Right forelimb (tissue), 1 donor: ENCODE measurements at places on chromosomes 16 and 17.

DNA sequence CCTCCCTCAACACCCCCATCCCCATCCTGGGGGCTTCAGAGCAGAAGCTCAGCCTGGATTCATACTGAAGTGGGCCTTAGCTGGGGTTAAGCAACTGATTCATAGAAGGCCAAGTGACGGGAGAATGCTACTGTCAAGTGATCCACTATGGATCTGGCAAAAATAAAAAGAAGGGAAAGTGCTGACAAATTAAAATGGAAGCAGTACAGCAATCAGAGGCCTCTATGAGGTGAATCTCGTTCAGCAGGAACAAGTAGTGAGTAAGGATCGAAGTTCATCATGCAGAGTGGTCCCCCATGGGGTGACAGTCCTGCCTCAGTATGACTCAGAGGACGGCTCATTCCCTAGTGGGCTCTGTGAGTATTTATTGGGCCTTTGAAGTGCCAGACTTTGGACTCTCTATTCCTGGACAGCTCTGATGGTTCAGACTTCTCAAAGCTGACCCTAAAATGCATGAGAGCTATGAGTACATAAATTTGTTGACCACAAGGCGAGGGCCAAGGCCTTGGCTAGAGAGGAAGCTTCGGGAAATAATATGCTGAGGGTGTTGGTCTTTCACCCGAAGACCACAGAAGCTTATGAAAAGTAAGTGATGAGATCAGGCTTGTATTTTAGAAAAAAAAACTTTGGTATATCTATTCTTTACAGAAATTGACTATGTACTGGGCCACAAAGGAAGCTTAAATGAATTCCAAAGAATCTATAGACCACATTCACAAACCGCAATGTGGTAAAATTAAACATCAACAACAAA, 5.3 kb upstream of the NSMCE1 start:
- DNase-seq: no peak

- DNase-seq: no peak
Measured at GRCh38 chr16:621526-622105, 9.2 kb upstream of the WFIKKN1 start.

- no peak for DNase-seq
Measured at GRCh38 chr17:59785091-59785799, 77.8 kb downstream of the VMP1 start.

GRCh38 chr16:67860589-67861398, 12.1 kb upstream of the EDC4 start:
- no peak for DNase-seq

GRCh38 chr17:76354747-76355310, 1.1 kb upstream of the PRPSAP1 start:
- DNase-seq: no peak
